ENCODE measurements at places on chromosomes 7 and 10.

DNA sequence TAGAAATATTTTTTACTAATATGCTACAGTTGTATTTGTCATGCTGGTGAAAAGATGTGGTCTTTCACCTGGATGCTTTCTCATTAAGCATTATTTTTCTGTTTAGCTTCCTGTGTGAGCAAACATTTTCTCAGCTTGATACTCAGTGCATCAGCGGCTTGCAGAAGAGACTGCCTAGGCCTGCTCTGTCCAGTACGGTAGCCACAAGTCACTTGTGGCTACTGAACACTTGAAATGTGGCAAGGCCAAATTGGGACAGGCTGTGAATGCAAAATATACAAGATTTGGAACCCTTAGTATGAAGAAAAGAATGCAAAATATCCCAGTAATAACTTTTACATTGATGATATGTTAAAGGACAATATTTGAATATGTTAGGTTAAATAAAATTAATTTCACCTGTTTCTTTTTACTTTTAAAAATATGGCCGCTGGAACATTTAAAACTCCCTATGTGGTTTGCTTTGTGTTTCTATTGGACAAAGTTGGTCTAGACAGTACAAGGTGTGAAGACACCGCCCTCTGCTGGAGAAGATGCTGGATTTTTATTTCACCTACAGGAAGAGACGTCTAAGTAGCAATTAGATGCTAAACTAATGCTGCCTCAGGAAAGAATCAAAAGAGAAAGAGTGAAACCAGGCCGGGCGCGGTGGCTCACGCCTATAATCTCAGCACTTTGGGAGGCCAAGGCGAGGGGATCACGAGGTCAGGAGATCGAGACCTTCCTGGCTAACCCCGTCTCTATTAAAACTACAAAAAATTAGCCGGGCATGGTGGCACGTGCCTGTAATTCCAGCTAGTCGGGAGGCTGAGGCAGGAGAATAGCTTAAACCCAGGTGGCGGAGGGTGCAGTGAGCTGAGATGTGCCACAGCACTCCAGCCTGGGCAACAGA lies 5.3 kb downstream of the SRGN start:
- peak; percentile 76 for DNase-seq

GRCh38 chr7:24119852-24120251 lies 164.1 kb upstream of the NPY start:
- no peak for DNase-seq

GRCh38 chr10:97234400-97234799 lies 48.6 kb upstream of the SLIT1 start:
- DNase-seq: no peak

GRCh38 chr7:13725591-13725990 lies 263.9 kb downstream of the ETV1 start:
- no peak for DNase-seq

GRCh38 chr10:131445623-131446022 lies 134.1 kb upstream of the TCERG1L start:
- DNase-seq: no peak

DNA sequence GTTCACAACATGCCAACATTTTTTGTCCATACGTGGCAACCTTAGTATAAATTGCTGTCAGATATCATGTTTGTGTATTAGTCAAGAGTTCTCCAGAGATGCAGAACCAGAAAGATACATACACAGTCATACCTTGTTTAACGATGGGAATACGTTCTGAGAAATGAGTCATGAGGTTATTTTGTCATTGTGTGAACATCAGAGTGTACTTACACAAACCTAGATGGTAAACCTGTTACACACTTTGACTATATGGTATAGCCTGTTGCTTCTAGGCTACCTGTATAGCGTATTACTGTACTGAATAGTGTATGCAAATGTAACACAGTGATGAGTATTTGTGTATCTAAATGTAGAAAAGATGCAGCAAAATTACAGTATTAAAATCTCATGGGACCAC lies 22.3 kb downstream of the ZNF518A start:
- no peak for DNase-seq

DNA sequence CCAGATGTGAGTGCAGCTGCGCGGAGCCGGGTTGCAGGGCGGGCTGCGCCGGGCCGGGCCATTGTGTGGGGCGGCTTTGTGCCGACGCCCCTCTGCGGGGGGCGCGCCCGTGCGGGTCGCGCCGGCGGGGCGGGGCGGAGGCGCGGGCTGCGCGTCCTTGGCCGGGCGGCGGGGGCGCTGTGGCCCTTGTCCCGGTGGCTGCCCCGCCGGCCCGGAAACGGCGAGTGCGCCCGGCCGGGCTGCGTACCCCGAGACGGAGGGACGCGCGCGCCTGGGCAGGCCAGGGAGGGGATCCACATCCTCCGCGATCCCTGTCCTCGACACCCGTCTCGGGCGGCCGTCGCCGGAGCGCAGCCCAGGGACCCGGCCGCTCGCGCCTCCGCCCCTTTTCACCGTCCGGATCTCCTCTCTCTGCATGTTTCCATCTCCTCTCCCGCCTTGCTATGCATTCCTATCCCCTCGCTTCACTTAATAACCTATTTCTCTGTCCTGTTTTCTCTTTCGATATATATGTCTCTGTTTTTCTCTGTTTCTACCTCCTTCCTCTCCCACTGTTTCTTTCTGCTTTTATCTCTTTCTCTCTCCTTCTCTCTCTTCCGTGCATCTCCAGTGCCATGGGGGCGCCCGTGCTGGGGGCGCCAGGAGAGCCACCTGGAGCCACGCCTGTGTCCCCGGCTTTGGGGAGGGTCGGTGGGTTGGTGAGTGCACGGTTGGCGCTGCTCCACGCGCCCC lies 765 bp downstream of the PFKFB3 start:
- DNase-seq: peak; percentile 80

GRCh38 chr10:104766341-104766740 lies 125.3 kb downstream of the SORCS3 start:
- DNase-seq: no peak

GRCh38 chr10:92523639-92524038 lies 50.3 kb downstream of the IDE start:
- no peak for DNase-seq

DNA sequence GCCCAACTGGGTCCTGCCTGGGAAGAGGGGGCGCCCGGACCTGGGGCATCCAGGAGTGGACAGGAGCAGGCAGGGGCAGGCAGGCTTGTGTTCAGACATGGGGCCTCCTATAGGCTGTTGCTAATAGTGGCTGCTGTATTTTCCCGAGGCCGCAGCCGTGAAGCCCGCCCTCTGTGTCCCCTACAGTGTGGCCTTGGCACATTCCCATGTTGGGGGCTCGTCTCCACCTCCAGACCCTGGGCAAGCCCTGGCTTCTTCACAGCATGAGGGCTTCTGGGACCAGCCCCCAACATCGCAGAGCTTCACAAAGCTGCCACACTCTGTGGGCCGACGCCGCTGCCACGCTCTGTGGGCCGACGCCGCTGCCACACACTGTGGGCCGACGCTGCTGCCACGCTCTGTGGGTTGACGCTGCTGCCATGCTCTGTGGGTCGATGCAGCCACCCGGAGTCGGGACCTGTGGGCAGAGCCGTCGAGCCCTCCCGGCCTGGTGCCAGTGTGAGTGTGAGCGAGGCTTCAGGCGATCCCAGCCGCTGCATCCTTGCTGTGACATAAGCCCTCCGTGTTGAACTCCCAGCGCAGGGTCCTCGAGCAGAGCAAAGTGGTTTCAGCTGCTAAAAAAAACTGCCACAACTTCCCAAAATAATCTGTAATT lies 109.0 kb downstream of the INPP5A start:
- DNase-seq: no peak

DNA sequence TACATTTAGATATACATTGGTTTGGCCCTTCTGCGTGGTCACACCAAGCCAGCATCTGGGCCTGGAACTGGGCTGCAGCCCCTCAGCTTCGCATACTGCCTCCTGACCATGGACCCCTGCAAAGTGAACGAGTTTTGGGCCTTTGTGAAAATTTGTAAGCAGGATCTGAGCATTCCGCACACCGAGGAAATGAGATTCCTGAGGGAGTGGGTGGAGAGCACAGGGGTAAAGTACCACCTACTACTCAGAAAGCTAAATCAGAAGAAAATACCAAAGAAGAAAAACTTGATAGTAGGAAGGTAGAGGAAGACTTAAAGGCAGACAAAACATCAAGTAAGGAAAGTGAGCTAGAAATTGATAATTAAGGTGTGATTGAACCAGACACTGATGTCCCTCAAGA lies 22.5 kb upstream of the NT5C2 start:
- no peak for DNase-seq

DNA sequence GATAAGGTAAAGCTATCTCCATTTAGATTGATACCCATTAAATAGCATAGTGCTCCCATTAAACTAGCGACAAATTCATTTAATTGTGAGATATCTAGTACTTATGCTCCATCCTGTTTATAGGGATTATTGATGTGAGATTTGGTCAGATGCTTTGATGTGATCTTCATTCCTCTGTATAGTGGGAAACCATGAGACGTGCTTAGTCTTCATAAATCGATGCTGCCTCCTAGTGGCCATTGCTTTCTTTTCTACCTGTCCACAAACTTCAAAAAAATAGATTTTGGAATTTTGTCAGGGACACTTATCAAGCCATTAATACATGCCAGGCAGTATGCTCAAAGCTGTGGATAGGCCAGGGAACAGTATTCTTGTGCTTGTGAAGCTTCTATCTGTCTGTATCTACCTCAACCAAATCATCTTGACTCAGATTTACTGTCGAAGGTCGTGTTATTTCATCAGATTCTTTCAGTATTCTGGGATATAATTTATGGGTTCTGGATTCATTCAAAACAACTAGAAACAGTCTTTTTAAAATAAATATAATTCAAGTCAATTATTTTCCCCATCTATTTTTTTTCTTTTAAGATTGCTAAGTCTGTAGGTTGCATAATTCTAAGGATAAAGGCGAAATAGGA lies 12.0 kb downstream of the LSM8 start:
- peak; percentile 24 for DNase-seq

GRCh38 chr10:110531687-110532086 lies 34.0 kb downstream of the DUSP5 start:
- DNase-seq: no peak

DNA sequence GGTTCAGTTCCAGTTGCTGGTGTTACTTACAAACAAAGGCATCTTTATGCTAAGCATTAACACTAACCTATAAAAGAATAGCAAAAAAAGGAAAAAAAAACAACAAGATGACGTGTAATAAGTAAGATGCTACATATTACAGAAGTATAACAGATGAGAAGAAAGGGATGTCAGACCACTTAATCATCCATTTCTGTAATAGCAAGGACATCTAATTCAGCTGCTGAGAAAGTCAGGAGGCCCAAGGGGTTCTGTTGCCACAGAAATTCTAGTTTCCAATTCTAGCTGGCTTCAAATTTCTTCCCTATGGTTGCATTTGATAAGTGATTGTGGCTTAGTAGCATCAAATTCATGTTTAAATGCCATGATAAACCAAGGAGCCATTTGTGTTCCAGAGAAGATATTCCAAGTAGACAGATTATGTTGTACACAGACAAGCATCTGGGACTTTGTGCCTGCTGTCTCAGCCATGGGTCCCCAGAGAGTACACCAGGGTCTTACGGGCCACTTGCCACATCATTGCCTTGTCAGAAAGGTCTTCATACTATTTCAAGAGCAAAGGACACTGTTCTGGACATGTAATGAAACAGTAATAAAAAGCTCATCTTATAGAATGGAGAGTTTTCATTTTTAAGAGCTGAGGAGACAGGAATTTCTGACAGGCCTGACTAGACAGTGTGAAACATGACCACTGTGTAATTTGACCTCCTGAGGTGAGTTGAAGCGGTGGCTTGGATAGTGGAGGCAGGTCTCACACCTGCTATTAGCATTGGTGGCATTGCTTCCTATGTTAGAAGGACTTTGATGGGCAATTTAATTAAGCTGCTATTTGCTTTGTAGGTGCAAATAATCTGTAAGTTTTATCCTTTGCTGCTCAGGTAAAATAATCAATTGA lies 4.2 kb upstream of the ASB4 start:
- no peak for DNase-seq

- DNase-seq: no peak
Measured at GRCh38 chr7:105389889-105390288, 1.2 kb upstream of the SRPK2 start.

- no peak for DNase-seq
Measured at GRCh38 chr7:2411815-2412586, 8.6 kb downstream of the CHST12 start.

DNA sequence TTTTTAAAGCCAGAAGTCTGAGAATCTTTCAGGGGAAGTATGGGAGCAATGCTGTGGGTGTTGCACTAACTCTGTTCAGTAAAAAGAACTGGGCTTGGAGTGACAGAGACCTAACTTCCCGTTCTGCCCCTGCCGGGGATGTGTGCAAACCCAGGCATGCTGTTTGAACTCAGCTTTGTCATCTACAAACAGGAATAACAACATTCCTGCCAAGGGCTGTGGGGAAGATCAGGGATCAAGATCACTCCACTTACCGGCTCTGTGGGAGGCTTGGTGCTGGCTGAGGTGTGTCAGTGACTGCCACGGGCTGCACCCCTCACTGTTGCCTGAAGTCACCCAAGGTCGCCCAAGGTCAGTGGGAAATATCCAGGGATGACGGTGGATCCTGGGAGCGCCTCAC lies 23.1 kb upstream of the DRGX start:
- no peak for DNase-seq

GRCh38 chr10:58385784-58386112 lies 538 bp downstream of the TFAM start:
- no peak for DNase-seq

GRCh38 chr10:115001506-115002381 lies 63.7 kb downstream of the TRUB1 start:
- DNase-seq: no peak

- no peak for DNase-seq
Measured at GRCh38 chr7:106265133-106265532, 19.6 kb downstream of the NAMPT start.

GRCh38 chr7:11341285-11341944 lies 367.7 kb downstream of the PHF14 start:
- no peak for DNase-seq

GRCh38 chr7:33909755-33910154 lies 4.4 kb downstream of the BMPER start:
- DNase-seq: no peak

- peak; percentile 87 for DNase-seq
Measured at GRCh38 chr7:100675581-100676350, 2.2 kb downstream of the GNB2 start.

DNA sequence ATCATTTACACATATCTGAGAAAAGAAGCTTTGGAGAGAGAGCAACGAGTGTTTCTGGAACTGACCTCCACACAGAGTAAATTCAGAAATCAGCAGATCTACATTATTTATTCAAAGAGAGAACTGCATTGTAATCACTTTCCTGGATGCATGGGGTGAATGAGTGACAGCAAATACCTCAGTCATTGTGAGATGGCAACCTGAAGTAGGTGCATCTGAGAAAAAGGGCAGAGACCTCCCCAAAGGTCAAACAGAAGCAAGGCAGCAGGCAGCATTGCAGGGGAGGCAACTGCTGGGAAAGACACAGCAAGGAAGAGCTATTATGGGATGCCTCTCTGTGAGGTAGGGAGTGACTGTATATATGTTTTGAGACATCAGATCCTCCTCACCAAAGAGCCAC lies 26.5 kb upstream of the SMIM30 start:
- no peak for DNase-seq

DNA sequence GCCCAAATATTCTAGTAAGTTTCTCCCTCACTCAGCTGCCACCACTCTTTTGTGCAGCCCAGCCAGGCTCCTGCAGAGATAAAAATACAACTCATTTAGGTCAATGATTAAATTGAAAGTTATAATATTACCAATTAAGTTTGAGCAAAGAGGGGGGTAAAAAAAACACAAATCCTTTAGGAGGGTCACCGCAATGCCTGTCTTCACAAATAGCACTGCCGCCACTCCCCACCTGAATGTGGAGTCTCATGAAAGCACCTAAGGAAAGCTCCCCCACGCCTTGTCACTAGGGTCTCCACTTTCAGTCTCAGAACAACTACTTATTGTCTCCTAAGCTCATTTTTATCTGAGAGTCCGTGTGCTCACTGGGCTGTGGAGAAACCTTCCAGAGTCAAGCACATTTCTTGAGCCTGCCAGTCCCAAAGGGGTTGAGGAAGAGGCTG lies 148.7 kb downstream of the FGFR2 start:
- DNase-seq: no peak
